ENCODE measurements at places on chromosomes 4 and X.

DNA sequence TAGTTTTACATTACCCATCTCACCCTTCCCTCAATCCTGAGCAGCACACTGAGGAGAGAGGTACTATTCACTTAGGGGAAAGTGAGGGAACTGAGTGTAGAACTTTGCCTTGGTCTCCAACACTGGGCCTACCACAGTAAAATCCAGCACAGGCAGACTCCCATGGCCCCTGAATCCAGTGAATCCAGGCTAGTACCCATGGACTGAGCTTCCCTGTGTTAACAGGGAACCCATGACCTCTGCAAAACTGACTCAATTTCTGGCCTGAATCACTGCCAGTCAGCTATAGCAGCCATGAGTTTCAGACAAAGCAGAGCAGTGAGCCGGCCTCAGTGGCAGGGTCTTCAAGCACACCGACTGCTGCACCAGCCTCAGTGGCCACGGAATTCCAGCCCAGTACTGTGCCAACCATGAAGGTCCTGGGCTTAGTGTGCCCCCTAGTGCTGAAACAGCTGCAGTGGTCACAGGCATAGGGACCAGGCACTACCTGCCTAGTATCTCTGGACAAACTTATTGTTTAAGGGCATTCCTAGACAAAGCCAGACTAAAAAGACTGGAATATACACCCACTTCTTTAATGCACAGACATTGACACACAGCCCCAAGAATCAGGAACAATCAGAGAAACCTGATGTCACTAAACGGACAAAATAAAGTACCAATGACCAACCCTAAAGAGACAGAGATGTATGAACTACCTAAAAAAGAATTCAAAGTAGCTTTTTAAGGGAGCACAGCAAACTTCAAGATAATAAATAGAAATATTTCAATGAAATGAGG, 127.4 kb upstream of the RPL34 start:
- DNase-seq, result no peak

GRCh38 chrX:13078739-13079444, 34.5 kb upstream of the FAM9C start:
- DNase-seq, result no peak

DNA sequence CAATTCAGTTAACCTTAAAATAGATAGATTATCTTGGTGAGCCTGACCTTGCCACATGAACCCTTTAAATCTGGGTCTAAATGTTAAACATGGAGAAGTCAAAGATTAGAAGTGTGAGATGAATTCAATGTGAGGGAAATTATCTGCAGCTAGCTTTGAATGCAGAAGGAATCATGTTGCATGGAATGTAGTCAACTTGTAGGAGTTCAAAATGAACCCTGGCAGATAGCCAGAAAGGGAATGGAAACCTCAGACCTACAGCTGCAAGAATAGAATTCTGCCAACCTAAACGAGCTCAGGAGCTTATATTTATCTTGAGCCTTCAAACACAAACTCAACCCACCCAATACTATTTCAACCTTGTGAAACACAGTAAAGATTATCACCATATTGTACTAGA, 632.5 kb downstream of the KCTD8 start:
- no peak for DNase-seq

- DNase-seq, result no peak
Observed at GRCh38 chr4:169167957-169168858, 102.5 kb downstream of the SH3RF1 start.

GRCh38 chrX:15749642-15750610, 11.9 kb downstream of the CA5B start:
- no peak for DNase-seq

DNA sequence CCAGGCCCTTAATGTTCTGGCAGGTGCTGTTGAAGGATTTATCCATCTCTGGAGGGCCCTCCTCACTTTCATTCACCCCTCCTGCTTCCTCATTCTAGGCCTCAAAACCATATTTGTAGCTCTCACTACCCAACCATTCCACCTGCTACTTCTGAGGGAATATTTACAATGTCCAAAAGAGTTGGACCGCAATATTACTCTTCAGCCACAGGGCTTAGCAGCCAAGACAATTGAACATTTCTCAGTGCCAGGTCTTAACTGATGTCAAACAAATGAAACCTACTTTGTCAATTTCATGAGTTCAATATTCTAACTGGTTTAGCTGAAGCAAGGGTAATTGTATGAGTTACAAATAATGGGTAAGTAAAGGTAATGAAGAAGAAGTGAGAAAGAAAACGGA, 113.2 kb downstream of the ENOX2 start:
- DNase-seq, result no peak

GRCh38 chr4:182142176-182143085, 100.8 kb upstream of the TENM3 start:
- no peak for DNase-seq

GRCh38 chrX:130754353-130754752, 148.7 kb downstream of the ENOX2 start:
- no peak for DNase-seq

GRCh38 chr4:98609934-98610333, 48.5 kb downstream of the TSPAN5 start:
- no peak for DNase-seq

- no peak for DNase-seq
Observed at GRCh38 chrX:107878106-107878505, 52.4 kb downstream of the MID2 start.

DNA sequence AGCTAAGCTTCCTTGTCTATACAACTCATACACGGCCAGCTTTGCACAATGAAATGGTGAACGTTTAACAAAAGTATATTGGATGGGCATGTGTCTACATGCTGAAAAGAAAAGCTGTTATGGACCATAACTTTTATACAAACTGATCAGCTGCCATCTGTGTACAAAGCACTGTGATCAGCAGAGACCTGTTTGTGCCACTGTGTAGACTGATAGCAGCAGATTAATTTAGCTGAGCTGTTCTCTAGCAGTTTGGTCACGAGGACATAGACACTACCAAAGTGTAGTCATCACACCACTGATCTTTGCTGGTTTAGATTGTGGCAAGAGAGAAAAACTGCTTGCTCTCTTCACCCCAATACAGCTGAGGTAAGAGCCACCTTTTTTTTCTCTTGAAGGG, 124.5 kb downstream of the RAPGEF2 start:
- no peak for DNase-seq

DNA sequence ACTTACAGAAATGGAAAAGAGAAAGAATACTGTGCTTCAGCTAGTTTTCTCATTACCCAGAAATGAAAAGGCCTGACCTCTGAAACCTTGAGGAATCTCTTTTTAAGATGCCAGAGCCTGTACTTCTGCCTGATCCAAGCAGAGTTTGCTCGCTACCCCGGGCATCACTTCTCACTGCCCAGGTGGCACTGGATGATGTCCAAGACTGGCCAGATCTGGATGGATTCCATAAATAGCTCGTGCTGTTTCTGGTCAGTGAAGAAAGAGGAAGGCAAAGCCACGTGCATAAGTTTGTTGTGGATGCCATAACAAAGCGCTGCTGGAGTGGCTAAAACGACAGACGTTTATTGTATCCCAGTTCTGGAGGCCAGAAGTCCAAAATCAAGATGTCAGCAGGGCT, 133.5 kb downstream of the TBL1X start:
- no peak for DNase-seq

DNA sequence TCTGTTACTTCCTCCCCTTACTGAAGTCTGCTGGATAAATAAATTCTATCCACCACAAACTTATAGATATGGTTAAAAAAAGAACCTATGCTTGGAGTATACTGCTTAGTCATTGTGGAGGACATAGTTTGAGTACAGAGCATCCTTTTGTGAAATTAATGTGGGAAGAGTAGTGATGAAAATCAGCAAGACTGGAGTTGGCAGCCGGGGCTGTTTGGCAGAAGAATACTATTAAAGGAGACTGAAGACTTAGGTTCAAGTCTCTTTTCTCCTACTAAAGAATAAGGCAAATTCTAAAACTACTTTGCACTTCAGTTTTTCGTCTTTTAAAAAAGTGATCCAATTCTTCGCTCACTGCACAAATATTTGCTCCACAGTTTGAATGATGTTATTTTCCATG, 326.6 kb upstream of the ATOH1 start:
- DNase-seq, result no peak

- DNase-seq, result no peak
Observed at GRCh38 chr4:125432078-125432477, 117.3 kb downstream of the FAT4 start.

- DNase-seq, result no peak
Observed at GRCh38 chrX:29281078-29281742, 694.0 kb downstream of the IL1RAPL1 start.

GRCh38 chr4:55742655-55743202, 76.9 kb upstream of the EXOC1L start:
- no peak for DNase-seq

- DNase-seq, result no peak
Observed at GRCh38 chr4:6605605-6606004, 30.6 kb downstream of the MAN2B2 start.

GRCh38 chr4:6469898-6470501, 2.4 kb downstream of the PPP2R2C start:
- no peak for DNase-seq

- no peak for DNase-seq
Observed at GRCh38 chrX:21700967-21701366, 42.8 kb upstream of the KLHL34 start.

- no peak for DNase-seq
Observed at GRCh38 chrX:100085846-100086245, 324.2 kb downstream of the PCDH19 start.

GRCh38 chrX:106875151-106875550, 28.0 kb downstream of the RIPPLY1 start:
- no peak for DNase-seq

- no peak for DNase-seq
Observed at GRCh38 chr4:48205107-48205506, 64.5 kb downstream of the TEC start.

DNA sequence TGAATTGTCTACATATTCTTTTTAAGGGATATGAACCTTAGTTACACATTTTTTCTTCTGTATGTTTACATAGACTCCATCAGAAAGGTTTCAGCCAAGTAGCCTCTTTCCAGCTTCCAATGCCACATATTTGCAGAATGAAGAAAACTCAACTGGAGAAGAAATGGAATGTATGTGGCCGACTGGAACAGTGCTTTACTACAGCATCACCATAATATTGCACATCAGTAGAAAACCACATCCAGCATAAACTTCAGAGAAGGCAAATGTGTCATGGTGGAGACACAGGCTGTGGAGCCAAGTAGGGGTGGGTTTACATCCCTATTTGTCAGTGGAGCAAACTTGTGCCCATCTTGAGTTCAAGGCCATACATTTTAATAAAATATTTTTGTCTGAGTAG, 204.8 kb upstream of the LDB2 start:
- no peak for DNase-seq
